ENCODE measurements at places on chromosomes 1 and 21.

DNA sequence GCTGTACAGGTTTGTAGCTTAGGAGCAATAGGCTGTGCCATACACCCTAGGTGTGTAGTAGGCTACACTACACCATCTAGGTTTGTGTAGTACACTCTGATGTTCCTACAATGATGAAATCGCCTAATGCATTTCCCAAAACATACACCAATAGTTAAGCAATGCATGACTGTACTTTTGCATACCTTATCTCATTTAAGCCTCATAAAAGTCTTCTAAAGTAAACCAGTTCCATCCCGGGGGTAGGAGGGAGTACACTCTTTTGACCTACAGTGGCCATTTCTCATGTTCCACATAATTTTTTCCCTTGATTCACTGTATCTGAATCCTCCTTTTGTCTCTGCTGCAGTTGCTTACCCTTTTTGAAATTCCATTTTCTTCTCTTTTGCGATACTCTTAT is 12.2 kb downstream of the TRMT13 start:
- no peak for DNase-seq

GRCh38 chr1:236421022-236421421 is 26.9 kb downstream of the EDARADD start:
- no peak for DNase-seq

DNA sequence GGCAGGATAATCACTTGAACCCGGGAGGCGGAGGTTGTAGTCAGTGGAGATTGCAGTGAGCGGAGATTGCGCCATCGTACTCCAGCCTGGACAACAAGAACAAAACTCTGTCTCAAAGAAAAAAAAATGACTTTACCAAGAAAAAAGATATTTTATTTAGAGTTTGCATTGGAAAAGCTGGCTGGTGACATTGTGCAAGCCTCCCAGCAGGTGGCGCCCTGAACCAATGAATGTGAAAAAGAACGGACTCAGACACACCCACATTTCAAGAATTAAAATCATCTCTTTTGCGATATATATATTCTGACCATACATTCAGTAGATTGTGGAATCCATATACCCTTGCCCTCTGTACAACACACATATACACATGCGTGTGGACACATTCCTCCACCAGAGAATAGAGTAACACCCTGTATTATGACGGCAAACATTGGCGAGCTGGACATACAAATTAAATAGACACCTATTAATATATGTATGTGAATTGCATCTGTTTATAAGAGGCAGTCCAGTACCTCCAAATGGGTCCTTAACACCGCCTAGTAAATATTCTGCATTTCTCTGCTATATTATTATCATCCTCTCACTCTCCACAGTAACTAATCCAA is 39.0 kb upstream of the CADM3 start:
- DNase-seq = no peak

- DNase-seq = no peak
Measured at GRCh38 chr1:221157026-221157761, 278.0 kb downstream of the HLX start.

DNA sequence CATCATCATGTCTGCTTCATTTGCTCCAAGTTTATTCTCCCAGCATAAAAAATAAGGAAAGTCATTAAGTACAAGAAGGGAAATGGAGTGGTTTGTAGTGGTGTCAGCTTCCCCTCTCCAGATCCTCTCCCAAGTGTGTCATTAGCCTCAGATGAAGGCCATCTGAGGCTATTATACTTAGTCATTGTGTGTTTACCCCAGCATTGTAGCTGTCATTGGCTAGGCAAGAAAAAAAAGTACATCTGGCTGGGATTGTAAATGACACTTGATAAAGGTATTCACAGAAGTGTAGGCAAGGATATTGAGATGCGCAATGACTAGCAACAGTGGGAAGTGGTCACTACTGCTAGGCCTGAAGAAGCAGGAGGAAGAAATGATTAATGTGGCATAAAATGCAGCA is 316.9 kb upstream of the SGIP1 start:
- no peak for DNase-seq

- no peak for DNase-seq
Measured at GRCh38 chr1:225923381-225923691, 714 bp downstream of the PYCR2 start.

- no peak for DNase-seq
Measured at GRCh38 chr1:219446288-219446687, 166.6 kb downstream of the ZC3H11B start.

DNA sequence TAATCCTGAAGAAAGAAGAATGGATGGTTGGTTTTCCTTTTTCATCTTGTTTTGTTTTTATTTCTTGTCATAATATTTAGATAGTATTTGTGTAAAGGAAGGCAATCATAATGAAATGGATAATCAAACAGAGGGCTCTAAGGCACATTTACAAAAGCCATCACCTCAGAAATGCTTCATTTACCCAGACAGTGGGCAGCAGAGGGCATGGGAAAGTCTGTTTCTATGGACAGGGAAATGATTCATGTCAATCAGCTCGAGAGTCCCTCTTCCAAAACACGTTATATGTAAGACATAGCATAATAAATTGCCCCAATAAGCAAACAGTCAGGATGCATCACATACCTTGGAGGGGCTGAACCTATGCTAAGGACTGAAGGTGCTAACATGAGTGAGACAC is 426.1 kb downstream of the PLPP3 start:
- DNase-seq = no peak

DNA sequence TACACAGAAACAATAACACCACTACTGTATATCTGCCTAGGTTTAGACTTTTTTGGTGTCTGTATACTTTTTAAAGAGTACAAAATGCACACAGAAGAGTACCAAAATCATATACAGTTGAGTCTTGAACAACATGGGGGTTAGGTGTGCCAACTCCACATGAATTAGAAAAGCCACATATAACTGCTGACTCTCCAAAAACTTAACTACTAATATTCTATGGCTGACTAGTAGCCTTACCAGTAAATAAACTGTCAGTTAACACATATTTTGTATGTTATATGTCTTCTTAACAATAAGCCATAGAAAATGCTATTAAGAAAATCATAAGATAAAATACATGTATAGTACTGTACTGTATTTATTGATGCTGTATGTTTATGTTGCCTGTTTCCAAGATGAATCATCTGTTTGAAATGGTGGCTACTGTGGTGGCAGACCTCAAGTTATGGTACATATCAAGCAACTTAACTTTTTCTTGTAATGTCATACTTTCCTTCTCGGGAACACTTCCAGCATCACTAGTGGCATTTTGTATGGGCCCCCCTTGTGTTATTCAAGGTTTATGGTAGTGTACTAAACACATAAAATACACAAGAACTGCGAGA is 71.2 kb downstream of the LHX4 start:
- no peak for DNase-seq

- DNase-seq = no peak
Measured at GRCh38 chr1:63435161-63435560, 67.7 kb downstream of the ALG6 start.

- no peak for DNase-seq
Measured at GRCh38 chr1:31258581-31258980, 18.9 kb upstream of the NKAIN1 start.
